Gastrocnemius medialis (tissue), 4 donors: ENCODE measurements at places on chromosomes 6 and 20. TPM values are rescaled to one million over a fixed set of nuclear protein-coding genes. Genes with fewer than 3 reads are reported as not detected.

Gene NHLRC1
- total RNA-seq = 1.1 TPM

Gene LBP
- total RNA-seq = 3.7 TPM

DNA sequence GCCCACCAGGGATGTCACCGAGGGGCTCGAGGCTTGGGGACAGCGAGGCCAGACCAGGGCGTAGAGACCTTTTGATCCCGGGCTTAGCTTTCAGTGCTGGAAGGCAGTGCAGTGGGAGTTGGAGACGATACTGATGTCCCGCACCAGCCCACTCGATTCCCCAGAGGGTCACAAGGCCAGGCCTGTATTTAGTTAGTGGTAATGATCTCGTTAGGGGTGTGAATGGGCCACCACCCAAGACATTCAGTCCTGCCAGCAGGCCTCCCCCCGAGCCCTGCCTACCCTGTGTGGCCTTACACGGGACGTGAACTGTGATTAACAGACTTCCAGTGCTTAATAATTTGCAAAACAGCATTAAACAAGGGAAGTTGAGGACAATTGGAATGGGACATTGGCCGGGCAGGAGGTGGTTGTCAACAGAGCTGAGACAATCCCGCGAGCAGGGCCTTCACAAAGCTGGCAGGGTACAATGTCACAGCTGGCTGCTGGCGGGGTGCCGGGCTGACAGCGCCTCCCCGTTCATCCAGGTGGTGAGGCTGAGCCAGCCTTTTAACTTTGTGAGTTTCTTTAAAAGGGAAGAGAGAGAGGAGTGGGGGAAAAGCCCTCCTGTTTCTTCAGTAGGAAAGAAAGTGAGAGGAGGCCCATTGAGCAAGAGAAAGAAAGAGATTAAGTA lies 175.3 kb upstream of the RALGAPA2 start:
- DNase-seq = no peak
- H3K36me3 ChIP-seq = no peaks in the 10 kb centered on the region
- no peak overlapping the region for H3K27ac ChIP-seq
- no peaks in the 10 kb centered on the region for H3K4me1 ChIP-seq
- H3K4me3 ChIP-seq = no peak overlapping the region

DNA sequence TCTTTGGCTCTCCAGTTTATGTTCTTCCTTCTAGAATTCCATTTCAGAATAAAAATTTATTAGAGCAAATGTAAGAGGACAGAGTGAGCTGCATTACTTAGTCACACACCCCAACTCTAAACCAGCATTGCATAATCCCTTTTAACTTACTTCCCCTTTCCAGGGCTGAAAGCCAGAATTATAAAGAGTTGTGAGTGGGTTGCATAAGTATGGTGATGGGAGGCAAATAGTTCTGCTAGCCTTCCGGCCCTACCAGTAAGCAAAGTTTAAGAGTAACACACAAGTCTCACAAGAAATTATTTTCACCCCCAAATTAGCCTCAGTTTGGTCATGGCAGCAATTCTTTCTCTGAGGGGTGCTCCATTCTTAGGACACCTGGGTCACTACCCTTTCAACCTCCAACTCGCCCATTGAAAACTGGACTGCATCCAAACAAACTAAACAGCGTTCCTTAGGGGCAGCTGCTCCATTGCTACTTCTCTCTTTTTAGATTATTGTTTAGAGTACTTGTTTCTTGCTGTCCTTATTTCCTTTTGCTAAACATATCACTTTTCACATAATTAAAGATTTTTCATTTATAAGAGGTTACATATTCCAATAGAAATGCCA lies 1.6 kb downstream of the KIAA0408 start:
- no peaks in the 10 kb centered on the region for H3K27me3 ChIP-seq
- peaks cover 75% of the 10 kb centered on the region for H3K4me1 ChIP-seq
- peak overlapping the region; percentile 76 for H3K4me3 ChIP-seq
- H3K27ac ChIP-seq = peak overlapping the region; percentile 91
- H3K36me3 ChIP-seq = no peaks in the 10 kb centered on the region
- DNase-seq = no peak

GRCh38 chr6:150894935-150895552 lies 29.5 kb downstream of the MTHFD1L start:
- peaks cover 7% of the 10 kb centered on the region for H3K4me1 ChIP-seq
- no peaks in the 10 kb centered on the region for H3K27me3 ChIP-seq
- no peak for DNase-seq
- H3K4me3 ChIP-seq = no peak overlapping the region
- H3K27ac ChIP-seq = no peak overlapping the region
